Inflammatory macrophage (primary cell): ENCODE measurements at places on chromosomes 13 and 19.

- no peak for DNase-seq
These were observed 361.1 kb upstream of the SLITRK1 start for GRCh38 chr13:84243340-84243739.

- no peak for DNase-seq
These were observed 15.4 kb upstream of the MED4 start for GRCh38 chr13:48110132-48110868.

DNA sequence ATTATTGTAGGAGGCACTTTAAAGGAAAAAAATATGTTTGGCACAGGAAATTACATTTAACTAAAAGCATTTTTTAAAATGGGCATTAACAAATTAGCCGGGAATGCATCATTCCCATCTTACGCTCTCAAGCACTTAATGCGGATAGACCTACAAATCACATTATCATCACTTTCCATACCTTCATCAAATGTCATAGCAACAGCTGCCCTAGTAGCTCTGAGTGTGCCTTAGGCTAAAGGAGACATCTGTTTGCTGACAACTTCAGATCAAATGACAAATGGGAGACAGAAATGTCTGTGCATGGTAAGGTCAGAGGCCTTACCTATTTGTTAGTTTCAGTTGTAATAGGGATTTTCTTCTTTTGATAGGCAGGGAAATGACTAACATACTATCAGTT, 773.2 kb upstream of the SLC10A2 start:
- no peak for DNase-seq

- no peak for DNase-seq
These were observed at the start of gene PRX for GRCh38 chr19:40413291-40413845. Gene PRX, minus strand, starts transcription at chr19:40413378. Its CDS starts 5,446 bp downstream, at chr19:40407932.

- no peak for DNase-seq
These were observed 52.8 kb downstream of the TNFRSF19 start for GRCh38 chr13:23622985-23623384.

GRCh38 chr19:14119644-14120496, 2.3 kb upstream of the PRKACA start:
- no peak for DNase-seq

GRCh38 chr13:84654654-84655275, 772.5 kb upstream of the SLITRK1 start:
- no peak for DNase-seq

DNA sequence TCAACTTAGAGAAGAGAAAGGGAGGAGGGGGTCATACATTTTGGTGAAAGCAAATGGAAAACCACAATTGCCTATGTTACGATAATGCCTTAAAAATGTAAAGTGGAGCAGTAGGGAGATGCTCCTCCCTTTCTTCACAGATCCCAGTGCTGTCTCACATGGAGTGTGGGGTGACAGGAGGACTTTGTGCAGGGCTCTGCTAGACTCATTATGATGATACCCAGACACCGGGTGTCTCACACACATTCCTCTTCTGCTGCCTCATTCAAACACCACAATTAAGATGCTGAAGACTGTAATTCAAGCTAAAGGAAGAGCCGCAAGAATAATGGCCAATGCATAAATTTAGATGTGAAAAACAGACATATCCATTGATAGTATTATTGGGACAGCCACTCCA, 150.6 kb downstream of the LHFPL6 start:
- no peak for DNase-seq
